ENCODE measurements at places on chromosomes 3 and 15. TPM values are rescaled to one million over a fixed set of nuclear protein-coding genes. Genes with fewer than 3 reads are reported as not detected.

DNA sequence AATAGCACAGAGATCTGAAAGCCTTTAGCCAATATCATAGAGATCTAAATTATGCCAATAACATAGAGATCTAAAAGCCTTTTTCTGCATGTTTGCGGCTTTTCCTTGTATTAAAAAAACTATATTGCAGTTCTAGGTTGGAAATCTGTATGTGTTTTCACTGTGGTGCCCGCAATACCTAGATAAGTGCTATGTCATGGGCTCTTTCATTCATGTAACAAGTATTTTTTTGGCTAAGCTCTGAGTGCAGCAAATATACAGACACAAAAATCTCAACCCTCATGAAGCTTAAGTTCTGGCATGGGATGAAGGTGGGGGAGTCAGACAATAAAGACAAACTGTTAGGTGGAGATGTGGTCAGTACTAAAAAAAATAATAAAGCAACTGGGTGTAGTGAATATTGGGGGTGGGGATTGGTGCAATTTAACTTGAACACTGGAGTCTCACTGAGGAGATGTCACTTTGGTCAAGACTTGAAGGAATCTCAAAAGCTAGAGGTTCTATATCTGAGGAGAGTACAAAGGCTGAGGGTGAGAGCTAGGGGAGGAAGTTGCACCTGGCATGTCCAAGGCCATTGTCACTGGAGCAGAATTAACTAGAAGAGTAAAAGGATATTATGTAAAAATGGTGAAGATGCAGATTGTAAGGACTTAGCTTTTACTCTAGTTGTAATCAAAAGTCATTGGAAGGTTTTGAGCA, 973 bp downstream of the BUB1B start:
- DNase-seq, result no peak

DNA sequence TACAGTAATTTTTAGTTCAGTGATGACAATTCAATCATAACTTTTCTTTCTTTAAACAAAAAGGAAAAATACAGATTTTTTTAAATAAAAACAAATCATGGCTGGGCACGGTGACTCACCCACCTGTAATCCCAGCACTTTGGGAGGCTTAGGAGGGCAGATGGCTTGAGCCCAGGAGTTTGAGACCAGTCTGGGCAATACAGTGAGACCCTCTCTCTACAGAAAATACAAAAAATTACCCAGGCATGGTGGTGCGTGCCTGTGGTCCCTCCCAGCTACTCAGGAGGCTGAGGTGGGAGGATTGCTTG, 25.6 kb upstream of the ATG7 start:
- DNase-seq, result no peak

DNA sequence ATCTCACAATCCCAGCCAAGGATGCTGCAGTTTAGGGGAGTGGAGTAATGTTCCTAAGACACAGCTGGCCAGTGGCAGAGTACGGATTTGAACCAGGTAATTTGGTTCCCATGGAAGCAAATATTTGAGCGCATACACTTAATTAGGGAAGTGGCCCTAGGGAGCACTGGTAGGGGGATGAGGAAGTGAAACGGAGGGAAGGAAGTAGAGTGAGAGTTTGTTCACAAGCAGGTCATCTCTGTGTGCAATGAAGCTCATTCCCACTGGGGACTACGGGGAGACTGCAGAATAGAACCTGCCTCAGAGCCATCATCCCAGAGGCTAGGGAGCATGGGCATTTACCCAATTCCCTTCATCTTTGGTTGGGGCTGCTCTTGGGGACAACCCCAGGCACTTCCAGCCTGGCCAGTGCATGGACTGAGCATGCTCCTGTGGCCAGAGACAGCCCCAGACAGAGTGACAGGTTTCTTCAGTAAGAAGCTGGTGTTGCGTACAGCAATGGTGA, 317.2 kb upstream of the PROK2 start:
- no peak for DNase-seq

DNA sequence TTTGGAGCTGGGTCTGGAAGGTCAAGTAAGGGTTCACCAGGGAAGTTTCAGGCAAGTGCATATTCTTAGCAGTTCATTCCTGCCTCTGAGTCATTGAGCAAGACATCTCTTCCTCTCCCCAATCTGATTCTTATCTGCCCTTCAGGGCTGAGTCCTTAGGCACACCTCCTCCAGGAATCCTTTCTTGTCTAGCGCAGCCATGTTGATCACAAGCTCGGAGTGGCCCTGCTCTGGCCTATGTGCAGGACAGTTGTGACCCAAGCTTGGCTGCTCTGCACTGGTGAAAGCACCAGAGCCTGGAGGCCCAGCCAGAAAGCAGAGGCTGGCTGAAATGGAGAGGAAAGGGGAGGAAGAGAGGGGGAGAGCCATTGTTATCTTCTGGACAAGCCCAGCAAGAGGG, 30.9 kb upstream of the MRPS22 start:
- no peak for DNase-seq

KLHL18 gene
- 23.1 TPM for total RNA-seq

PRTG gene
- 1.0 TPM for total RNA-seq

ZNF774 gene
- total RNA-seq, result 0.64 TPM

CTSH gene
- 112 TPM for total RNA-seq
